ENCODE measurements at places on chromosomes 5 and 9.

DNA sequence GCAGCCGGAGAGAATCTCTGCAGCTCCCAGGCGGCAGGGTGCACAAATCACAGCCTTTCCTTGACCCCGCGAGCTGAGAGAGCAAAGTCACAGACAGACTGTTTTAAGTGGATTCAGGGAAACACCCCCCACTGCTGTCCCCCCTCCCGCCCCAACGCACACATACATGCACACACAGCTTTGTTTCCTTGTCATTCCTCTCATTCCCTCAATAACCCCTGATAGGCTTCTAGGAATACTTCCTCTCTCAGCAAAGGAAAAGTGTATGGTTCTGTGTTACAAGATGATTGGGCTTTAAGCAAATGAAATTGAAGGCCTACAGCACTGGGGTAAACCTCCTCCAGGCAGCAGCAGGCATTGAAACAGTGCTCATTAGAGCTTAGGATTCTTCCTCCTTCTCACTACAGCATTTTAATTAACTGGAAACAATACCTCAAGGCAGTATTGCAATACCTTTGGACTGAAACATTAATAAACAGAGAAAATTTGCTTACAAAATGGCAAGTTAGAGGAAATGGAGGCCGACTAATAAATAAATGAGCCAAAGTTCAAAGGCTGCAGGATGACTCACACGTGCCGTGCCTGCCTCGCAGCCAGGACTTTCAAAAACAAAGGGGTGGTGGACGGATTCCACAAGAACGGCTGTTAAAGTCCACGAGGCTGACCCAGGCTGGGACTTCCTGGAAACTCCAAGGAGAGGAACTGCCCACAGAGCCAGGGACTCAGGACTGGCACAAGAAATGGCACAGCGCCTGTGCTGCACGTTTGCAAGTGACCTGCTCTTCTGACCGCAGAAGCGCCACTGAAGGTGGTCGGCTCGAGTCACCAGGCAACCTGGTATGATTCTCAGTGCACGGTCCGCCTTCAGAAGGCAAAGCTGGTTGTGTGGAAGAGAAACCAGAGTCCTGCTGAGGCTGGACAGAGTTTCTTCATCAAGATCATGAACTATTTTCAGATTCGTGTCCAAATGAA lies 236.2 kb downstream of the SYK start:
- H3K27me3 ChIP-seq, result no peaks in the 10 kb centered on the region
- DNase-seq, result no peak
- peaks cover 12% of the 10 kb centered on the region for H3K4me1 ChIP-seq
- no peak overlapping the region for H3K4me3 ChIP-seq
- no peaks in the 10 kb centered on the region for H3K36me3 ChIP-seq

GRCh38 chr9:134535171-134535570 lies 106.4 kb upstream of the COL5A1 start:
- no peak overlapping the region for H3K27ac ChIP-seq
- H3K4me1 ChIP-seq, result no peaks in the 10 kb centered on the region
- DNase-seq, result no peak
- no peak overlapping the region for H3K4me3 ChIP-seq
- H3K36me3 ChIP-seq, result no peaks in the 10 kb centered on the region
- H3K27me3 ChIP-seq, result no peaks in the 10 kb centered on the region

GRCh38 chr9:93257808-93258331 lies 73.9 kb downstream of the WNK2 start:
- H3K4me1 ChIP-seq, result peaks cover 3% of the 10 kb centered on the region
- no peak for DNase-seq
- H3K27ac ChIP-seq, result no peak overlapping the region
- no peak overlapping the region for H3K4me3 ChIP-seq
- H3K27me3 ChIP-seq, result no peaks in the 10 kb centered on the region

GRCh38 chr5:134957920-134958608 lies 9.6 kb upstream of the CATSPER3 start:
- no peak for DNase-seq
- no peak overlapping the region for H3K27ac ChIP-seq
- no peaks in the 10 kb centered on the region for H3K4me1 ChIP-seq
- peaks cover 24% of the 10 kb centered on the region for H3K36me3 ChIP-seq
- no peak overlapping the region for H3K4me3 ChIP-seq

- no peak overlapping the region for H3K4me3 ChIP-seq
- H3K36me3 ChIP-seq, result peaks cover 23% of the 10 kb centered on the region
- no peaks in the 10 kb centered on the region for H3K27me3 ChIP-seq
- no peak for DNase-seq
- no peak overlapping the region for H3K27ac ChIP-seq
- peaks cover 27% of the 10 kb centered on the region for H3K4me1 ChIP-seq
Measured at GRCh38 chr5:178202541-178202940, 1.8 kb upstream of the HNRNPAB start.

- peak overlapping the region; percentile 82 for H3K27ac ChIP-seq
- peaks cover 50% of the 10 kb centered on the region for H3K4me1 ChIP-seq
- peak; percentile 57 for DNase-seq
- peak overlapping the region; percentile 59 for H3K4me3 ChIP-seq
- H3K27me3 ChIP-seq, result no peaks in the 10 kb centered on the region
Measured at GRCh38 chr9:131394464-131395156, 724 bp downstream of the PRRC2B start.

DNA sequence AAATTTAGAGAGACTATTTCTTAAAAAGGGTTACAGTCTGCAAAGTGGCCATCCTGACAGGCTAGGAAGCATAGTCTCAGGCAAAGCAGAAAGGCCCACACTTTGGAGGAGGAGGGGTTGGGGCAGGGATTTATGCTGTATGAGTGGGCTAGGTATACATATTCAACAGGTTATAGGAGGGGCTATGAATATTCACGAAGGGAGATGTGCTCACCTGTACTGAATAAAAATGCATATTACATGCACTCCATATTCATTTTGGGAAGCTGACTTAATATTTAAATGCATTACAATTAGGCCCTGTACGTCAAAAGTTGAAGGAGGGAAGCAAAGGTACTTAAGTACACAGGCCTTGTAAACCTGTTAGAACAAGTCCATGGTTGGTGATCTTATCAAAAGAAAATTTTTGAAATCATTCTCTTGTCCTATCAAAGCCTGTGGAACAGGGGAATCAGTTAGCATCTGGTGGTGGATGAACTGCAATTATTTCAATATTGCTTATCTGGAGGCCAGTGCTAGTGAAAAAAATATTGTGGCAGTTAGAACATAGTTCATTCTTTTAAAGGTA lies 1.6 kb downstream of the CENPP start:
- peaks cover 12% of the 10 kb centered on the region for H3K36me3 ChIP-seq
- DNase-seq, result no peak
- H3K27ac ChIP-seq, result no peak overlapping the region
- H3K4me1 ChIP-seq, result peaks cover 41% of the 10 kb centered on the region
- H3K27me3 ChIP-seq, result no peaks in the 10 kb centered on the region
- no peak overlapping the region for H3K4me3 ChIP-seq

- H3K4me3 ChIP-seq, result no peak overlapping the region
- H3K36me3 ChIP-seq, result no peaks in the 10 kb centered on the region
- no peaks in the 10 kb centered on the region for H3K4me1 ChIP-seq
- H3K27me3 ChIP-seq, result no peaks in the 10 kb centered on the region
Measured at GRCh38 chr9:22241024-22241423, 205.6 kb upstream of the DMRTA1 start.

DNA sequence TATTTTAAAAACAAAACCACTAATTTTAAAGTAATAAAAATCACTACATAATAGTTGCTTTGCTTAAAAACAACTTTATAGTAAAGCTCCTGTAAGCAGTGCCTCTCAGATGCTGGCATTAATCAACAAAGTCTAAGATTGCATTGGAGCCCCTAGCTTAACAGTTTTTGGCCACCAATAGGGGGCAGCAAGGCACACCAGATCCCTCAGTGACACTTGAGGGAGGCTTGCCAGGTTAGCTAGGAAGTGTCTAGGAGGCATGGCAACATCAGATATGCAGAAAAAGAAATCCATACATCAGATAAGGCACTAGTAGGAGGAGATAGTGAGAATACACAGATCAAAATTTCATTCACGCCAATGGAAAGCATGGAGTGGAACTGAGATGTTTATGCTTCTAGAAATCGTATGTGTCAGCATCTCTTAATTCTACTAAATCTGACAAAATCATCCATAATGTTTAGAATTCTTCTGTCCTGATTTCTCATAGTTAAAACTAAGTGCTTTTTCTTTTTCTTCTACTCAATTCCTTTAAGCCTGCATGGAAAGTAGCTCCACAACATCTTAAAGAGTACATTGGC lies 73.6 kb upstream of the PAM start:
- no peak overlapping the region for H3K27ac ChIP-seq
- no peaks in the 10 kb centered on the region for H3K4me1 ChIP-seq
- H3K4me3 ChIP-seq, result no peak overlapping the region
- no peaks in the 10 kb centered on the region for H3K27me3 ChIP-seq

DNA sequence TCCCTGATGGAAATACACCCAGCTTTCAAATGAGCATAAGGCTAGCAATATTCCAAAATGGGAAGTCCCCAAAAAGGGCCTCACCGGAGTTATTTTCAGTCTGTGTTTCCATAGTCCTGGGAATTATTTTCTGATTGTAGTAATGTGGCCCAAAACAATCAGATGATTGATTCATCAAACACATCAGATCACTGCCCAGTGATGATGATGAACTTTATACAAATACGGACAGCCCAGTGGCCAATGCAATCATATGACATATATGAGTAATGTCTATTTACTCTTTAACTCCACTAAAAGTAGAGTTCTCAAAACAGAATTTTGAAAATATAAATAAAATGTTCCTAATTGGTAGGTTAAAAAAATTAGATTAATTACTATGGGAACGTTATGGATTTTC lies 467.8 kb downstream of the ZNF608 start:
- peaks cover 12% of the 10 kb centered on the region for H3K4me1 ChIP-seq
- no peak overlapping the region for H3K4me3 ChIP-seq
- H3K27me3 ChIP-seq, result no peaks in the 10 kb centered on the region
- DNase-seq, result no peak

DNA sequence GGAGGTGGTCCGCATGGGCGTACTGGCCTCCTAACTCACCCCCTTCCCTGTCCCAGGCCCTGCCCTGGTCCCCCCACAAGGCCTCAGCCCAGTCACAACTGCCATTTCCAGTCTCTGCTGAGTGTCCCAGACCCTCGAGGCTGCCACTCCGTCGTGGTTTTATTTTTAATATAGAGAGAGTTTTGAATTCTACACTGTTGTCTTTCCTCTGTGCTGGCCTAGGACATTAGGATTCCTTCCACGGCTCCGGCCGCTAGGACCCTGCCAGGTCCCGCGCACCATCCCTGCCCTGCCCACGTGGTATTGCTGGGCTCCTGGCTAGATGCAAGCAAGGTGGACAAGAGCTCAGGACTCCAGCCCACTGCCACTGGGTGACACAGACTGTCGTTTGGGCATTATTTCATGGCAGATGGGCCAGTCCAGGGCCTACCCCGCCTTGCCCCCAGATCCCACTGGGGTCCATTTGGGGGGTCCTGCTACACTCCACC lies 53.3 kb downstream of the SAR1B start:
- H3K4me1 ChIP-seq, result no peaks in the 10 kb centered on the region
- no peak overlapping the region for H3K4me3 ChIP-seq
- no peak overlapping the region for H3K27ac ChIP-seq
- no peak for DNase-seq
- H3K36me3 ChIP-seq, result peaks cover 72% of the 10 kb centered on the region

DNA sequence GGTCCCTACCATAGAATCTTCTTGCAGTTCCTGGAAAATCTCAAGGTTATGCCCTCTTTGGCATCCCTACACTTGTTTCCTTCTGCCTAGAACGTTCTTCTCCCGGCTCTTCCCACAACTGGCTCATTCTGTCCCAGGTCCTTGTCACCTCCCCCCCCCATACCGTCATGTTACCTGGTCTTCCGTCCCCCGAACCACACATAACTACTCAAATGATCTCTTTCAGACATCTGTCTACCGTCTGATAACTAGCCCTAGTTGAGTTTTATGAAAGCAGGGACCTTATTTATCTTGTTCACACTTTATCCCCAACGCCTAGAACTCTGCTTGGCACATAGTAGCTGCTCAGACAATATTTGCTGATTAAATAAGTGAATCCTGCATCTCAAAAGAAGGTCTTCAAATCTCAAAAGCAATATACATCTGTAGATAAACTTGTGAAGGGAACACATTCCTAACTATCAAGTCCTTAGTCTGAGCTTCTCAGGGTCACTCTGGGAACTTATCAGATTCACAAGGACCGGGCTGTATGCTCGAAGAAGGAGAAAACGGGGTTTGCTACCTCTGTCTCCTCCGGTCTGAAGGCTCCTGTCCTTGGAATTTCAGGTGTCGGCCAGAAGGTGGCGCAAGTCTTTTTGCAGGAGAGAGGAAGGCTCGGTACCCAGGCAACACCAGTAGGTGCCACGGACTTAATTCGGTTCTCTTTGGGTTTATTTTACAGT lies 30.0 kb downstream of the LCP2 start:
- H3K27me3 ChIP-seq, result no peaks in the 10 kb centered on the region
- no peak overlapping the region for H3K4me3 ChIP-seq
- H3K27ac ChIP-seq, result peak overlapping the region; percentile 25
- H3K4me1 ChIP-seq, result no peaks in the 10 kb centered on the region

- no peak overlapping the region for H3K27ac ChIP-seq
- H3K4me1 ChIP-seq, result peaks cover 24% of the 10 kb centered on the region
- H3K36me3 ChIP-seq, result no peaks in the 10 kb centered on the region
- DNase-seq, result no peak
- H3K4me3 ChIP-seq, result no peak overlapping the region
- no peaks in the 10 kb centered on the region for H3K27me3 ChIP-seq
Measured at GRCh38 chr9:132826621-132827365, 51.3 kb downstream of the AK8 start.

DNA sequence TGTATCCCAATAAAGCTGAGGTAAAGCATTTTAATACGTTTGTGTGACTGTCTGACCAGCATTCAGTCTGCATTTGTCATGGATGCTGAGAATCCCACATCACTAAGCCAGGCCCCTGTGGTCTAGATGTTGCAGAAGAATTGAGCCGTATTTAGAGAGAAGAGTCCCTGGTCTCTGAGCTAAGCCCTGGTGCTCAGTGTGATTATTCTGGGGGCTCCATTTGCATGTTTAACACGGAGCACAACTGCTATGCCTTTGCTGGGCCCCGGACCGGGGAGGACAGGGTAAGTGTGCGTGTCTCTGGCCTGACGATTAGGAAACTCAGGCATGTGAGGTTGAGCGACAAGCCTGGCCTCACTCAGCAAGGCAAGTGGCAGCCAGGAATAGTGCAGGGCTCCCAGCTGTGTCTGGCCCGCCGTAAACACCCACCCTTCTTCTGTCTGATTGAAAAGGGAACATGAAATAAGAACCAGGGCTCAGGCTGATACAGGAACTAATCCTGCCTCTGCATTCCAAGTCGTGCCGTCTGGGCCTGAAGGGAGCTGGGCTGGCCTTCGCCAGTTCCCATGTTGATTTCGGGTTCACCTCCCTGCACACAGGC lies 22.3 kb downstream of the FAM78A start:
- no peaks in the 10 kb centered on the region for H3K27me3 ChIP-seq
- no peak for DNase-seq
